ENCODE measurements at places on chromosomes 6 and 20.

- no peak for DNase-seq
Observed at GRCh38 chr20:20331817-20332216, 36.1 kb upstream of the INSM1 start.

GRCh38 chr20:939606-940005 lies 23.5 kb upstream of the ANGPT4 start:
- DNase-seq: no peak

- DNase-seq: no peak
Observed at GRCh38 chr6:84811351-84811750, 47.0 kb upstream of the TBX18 start.

- no peak for DNase-seq
Observed at GRCh38 chr20:61805781-61806180, 259.9 kb downstream of the TAF4 start.

- DNase-seq: no peak
Observed at GRCh38 chr6:81694207-81694606, 58.3 kb downstream of the TENT5A start.
